ENCODE measurements at places on chromosomes 16 and 17.

DNA sequence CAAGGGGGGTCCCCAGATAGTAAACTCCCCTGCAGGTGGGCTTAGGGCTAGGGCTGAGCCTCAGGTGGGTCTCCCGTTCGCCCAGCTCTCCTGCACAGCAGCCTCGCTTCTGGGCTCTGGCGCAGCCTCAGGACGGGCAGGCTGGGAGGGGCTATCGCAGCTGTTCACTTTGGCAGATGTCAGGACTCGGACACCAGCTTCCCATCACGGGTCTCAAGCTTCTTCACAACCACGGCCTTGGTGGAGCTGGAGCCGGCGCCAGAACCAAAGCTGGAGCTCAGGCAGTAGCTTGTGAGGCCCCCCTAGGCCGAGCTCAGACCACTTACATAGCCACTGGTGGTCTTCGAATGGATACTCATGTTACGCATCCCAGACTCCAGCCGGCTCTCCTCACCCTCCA is 26.0 kb downstream of the CLEC3A start:
- DNase-seq, result no peak

- no peak for DNase-seq
Measured at GRCh38 chr17:73414171-73414955, 102.6 kb upstream of the CDC42EP4 start.

- no peak for DNase-seq
Measured at GRCh38 chr16:11605564-11605886, 18.8 kb upstream of the LITAF start.

- DNase-seq, result no peak
Measured at GRCh38 chr16:57468346-57468745, 5.9 kb downstream of the POLR2C start.

DNA sequence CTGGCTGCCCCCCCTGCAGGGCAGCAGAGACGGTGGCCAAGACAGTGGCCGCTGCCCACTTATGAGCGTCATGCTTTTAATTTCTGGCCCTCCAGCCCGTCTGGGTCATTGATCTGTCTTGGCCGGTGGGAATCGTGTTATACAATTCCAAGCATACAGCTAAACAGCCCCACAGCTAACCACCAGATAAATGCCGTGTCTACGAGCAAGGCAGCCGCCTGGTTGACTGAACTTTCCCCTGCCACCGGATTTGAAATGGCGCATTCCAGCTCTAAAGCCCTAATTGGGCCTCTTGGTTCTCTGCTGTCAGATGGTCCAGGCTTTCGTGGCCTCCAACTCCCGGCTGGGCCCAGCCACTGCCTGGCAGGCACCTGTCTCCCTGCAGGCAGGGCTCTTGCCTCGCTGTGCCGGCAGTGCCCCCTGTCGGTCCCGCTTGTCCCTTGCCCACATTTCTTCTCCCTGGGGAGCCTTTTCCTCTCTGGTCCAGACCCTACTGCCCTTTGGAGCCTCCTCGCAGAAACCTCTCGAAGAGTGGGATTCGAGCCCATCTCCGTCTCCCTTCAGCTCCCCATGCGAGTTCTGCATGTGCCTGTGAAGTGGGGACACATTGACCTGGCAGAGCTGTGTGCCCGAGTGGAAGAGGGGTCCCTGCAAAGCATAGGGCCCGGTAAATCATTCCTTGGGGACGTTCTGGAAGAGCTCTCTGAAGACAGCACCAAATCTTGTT is 1.8 kb upstream of the RBFOX3 start:
- peak; percentile 51 for DNase-seq

DNA sequence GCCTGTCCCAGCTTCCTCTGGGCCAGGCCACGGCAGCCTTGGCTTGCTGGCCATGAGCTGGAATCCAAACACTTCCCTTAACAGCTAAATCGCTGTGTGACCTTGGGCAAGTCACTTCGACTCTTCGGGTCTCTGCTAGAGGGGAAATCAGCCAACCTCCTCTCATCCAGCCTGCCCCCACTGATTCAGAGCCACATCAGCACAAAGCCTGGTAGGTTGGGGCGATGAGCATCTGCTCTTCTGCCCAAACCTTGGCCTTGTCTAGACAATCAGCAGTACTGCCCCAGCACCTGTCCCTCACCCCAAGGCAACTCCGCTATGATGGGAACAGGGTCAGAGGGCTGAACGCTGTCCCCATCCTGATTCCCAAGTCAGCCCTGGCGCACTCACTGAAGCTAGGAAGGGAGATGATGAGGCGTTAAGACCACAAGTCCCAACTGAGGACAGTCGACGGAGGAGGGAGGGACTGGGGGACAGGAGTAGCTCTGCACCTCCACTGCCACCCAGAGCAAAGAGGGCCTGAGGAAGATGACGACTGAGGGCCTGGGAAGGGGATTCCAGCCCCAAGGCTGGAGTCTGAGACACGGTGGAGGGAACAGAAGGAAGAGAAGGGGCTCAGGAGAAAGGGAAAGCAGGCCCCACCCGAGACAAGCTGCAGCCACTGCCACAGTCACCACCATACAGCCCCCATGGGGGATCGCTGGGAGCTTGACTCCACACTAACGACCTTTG is 1.3 kb downstream of the CLUH start:
- DNase-seq, result peak; percentile 61

- no peak for DNase-seq
Measured at GRCh38 chr17:65053354-65053881, 3.1 kb downstream of the GNA13 start.

DNA sequence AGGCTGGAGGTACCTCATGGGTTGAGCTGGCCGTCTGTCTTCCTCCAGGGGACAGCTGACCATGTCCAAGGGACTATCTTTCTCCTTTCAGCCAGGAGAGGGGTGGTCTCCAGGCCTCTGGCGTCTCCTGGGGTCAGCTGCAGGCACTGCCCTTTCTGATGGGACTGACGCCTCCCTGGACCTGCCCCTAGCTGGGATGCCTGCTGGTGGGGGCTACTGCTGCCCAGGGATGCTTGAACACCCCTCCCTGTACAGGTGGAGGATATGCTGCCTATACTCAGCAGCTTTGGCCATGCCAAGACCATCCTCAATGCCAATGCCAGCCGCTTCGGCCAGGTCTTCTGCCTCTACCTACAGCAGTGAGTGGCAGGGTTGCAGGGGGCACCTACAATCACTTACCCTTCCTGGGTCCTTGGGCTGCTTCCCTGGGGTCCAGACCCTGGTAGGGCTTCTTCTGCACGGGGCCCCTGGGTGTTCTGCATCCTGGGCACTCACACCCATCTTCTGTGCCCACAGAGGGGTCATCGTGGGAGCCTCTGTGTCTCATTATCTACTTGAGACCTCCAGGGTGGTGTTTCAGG is 4.2 kb downstream of the MYO15B start:
- DNase-seq, result no peak

DNA sequence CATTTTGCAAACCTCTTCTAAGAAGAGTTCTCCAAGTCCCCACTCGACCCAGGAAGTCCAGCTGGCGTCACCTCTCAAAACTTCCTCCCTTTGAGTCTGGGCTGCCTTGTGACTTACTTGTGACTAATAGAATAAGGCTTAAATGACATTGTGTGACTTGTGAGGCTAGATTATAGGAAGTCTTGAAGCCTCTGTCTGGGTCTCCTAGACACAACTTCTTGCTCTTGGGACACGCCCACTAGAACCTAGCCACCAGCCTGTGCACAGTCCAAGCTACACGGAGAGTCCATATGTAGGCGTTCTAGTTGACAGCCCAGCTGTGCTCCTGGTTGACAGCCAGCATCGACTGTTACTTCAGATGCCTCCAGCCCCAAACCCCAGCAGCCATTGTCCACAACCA is 66.7 kb upstream of the TANC2 start:
- no peak for DNase-seq

DNA sequence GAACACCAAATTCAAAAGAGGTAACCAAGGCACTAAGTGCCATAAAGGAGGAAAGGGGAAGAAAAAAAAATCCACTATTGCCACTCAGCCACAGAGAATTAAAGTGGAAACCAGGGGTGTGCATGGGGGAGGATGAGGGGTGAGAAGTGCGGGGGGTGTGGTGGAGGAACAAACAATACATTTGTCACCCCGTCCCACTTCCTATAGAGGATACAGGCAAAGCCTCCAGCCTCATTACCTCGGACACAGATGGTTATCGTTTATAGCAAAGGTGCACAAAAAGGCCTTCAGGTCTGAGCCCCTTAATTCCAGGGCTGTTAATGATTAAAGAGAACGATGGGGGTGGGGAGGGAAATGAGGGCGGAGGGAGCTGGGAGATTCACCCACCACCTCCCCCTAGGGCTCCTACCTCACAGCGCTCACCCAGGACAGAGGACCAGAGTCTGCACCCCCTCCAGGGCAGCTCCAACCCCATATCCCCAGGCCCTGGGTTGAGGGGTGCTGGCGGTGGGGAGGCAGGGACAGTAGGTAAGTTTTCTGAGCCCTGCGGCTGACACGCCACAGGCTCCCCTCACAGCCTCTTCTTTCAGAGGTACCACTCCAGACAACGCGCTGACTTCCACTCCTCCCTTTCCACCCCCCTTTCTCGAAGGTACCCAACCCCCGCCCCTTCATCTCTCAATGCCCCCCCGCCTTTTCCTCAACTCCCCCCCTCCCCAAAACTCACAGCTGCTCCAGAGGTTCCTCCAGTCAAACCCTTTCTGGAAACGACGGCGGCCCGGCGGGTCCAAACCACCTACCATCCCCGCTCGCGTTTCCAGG is 470 bp downstream of the DCUN1D3 start:
- DNase-seq, result no peak

DNA sequence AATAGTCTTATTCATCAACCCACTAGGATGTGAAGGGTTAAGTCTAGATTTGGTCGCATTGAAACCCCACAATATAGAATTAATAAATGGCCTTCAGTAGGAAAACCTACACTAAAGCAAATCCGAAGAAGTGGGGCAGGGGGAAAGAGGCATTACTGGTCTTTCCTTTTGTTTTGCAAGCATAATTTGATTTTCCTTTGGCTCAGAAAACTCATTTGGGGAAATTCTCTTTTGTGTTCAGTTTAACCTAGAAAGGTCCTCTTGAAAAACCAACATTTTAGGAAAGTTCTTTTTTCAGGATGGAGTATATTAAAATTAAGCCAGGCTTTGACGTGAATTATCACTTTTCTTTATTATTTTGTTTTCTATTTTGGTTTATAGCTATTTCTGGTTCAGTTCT is 31.7 kb downstream of the ERCC4 start:
- DNase-seq, result no peak

- DNase-seq, result no peak
Measured at GRCh38 chr17:41073676-41074075, 8.0 kb upstream of the KRTAP2-4 start.

GRCh38 chr16:52696126-52696525 is 149.2 kb upstream of the TOX3 start:
- no peak for DNase-seq

GRCh38 chr16:85529489-85530369 is 83.4 kb upstream of the GSE1 start:
- no peak for DNase-seq

DNA sequence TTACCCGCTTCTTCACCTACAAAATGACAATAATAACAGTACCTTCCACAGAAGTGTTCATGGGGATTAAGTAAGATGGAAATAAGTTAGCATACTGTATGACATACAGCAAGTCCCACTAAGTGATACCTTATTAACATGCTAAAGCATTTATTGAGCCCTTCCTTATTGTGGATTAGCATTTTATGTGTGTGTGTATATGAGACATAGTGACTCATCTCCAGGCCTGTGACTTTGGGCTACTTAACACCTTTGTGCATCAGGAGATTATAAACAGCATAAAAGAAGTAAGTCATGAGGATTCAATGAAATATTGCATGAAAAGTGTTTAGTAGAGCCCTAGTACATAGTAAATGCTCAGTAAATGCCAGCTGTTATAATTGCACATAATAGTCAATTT is 52.9 kb downstream of the CA10 start:
- no peak for DNase-seq

- no peak for DNase-seq
Measured at GRCh38 chr17:18858567-18859245, 775 bp downstream of the PRPSAP2 start.

- DNase-seq, result no peak
Measured at GRCh38 chr17:66684731-66685130, 150.2 kb upstream of the CACNG5 start.

DNA sequence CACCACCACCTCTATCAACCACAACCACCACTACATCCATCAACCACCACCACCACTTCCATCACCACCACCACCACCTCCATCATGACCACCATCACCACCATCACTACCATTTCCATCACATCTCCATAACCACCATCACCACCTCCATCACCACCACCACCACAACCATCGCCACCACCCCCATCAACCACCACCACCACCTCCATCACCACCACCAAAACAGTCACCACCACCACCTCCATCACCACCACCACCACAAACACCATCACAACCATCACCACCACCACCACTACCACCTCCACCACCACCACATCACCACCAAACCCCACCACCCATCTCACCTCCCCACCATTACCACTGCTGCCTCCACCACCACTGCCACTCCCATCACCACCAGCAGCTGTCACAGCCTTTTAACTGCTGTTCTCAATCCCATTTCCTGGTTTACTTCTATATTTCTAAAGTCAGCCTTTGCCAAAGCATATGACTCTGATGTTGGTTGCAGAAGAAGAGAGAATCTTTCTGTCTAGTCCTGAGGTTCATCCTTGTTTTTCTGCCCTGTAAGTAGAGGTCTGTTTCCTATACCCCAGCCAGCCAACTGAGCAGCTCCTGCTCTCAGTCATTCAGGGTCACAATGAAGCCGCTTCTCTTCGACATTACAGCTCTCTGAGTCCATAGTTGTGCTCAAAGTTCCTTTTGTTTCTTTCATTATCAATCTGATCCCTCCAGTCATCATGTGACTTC is 14.0 kb downstream of the MARCHF10 start:
- DNase-seq, result no peak

DNA sequence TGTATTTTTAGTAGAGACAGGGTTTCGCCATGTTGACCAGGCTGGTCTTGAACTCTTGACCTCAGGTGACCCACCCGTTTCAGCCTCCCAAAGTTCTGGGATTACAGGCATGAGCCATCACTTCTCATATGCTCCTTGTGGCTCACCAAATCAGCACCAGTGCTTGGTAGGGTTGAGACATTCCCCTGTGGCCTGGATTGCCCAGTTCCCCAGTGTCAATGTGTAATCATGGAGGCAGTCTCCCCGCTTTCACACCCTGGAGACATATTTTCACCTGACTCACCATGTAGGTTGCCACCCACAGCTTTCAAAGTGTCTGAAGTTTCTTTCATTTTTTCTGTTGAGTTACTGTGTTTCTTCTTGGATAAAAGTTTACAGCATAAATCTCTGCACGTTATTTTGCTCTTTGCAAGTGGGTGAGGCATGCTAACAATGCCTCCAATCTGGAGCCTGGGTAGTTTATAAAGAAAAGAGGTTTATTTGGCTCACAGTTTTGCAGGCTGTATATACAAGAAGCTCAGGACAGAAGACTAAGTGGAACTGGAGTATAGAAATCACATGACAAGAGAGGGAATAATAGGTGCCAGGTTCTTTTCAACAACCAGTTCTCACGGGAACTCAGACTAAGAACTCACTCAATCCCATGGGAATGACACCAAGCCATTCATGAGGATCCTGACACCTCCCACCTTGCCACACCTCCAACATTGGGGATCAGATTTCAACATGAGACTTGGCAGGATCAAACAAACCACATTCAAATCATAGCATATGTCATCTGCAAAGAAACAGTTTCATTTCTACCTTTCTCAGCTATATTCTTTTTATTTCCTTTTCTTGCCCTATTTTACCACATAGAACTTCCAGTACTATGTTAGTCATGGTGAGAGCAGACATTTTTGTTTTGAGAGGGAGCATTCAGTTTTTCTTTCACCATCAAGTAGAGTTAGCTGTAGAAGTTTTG is 113.2 kb downstream of the PHKB start:
- no peak for DNase-seq

GRCh38 chr16:473046-474043 is 47.9 kb downstream of the RAB11FIP3 start:
- DNase-seq, result no peak

Measured in Peyer's patch (tissue), 4 donors.